ENCODE measurements at places on chromosomes 6 and 20. TPM values are rescaled to one million over a fixed set of nuclear protein-coding genes. Genes with fewer than 3 reads are reported as not detected.

The PNLDC1 gene
- 0.24 TPM for total RNA-seq

DNA sequence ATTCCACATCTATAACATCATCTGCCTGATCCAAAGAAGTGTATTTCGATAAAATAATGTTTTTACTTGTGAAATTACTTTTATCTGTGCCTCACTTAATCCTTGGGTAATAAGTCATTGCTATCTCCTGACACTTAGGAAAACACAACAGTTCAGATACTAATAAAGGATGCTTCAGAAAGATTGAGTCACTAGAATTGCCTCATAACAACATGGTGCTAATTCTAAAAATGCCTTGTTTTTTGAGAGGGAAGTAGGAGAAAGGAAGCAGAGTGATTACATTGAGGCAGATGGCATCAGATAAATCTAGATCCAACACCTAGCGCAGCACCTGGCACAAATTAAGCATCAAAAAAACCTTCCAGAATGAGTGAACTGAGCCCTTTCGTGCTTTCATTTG lies 69.0 kb downstream of the NCOA7 start:
- no peak overlapping the region for H3K4me3 ChIP-seq
- no peak for DNase-seq
- H3K36me3 ChIP-seq = peaks cover 24% of the 10 kb centered on the region
- no peak overlapping the region for H3K27ac ChIP-seq

- no peak overlapping the region for H3K4me3 ChIP-seq
- DNase-seq = no peak
- peaks cover 38% of the 10 kb centered on the region for H3K27me3 ChIP-seq
- no peak overlapping the region for H3K27ac ChIP-seq
These were observed 62.6 kb downstream of the FAM50B start for GRCh38 chr6:3911614-3912336.

DNA sequence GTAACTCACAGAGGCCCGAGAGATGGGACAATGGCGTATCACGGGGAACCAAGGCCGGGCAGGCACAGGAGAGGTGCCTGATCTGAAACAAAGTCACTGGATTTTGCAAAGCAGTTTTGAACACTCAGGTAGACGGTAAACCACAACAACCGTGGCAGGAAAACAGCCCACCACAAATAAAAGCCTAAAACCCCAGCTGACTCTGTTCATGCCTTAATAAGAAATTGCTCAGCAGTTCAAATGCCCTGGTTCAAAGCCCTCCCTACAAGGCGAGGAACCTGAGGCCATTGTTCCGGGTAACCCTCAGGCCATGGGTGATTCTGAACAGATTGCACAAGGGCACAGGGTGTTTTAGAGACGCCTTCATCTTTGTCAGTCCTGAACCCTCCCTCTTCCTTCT lies 114.2 kb downstream of the MAP3K7 start:
- H3K27ac ChIP-seq = no peak overlapping the region
- no peak overlapping the region for H3K4me3 ChIP-seq
- H3K27me3 ChIP-seq = no peaks in the 10 kb centered on the region
- no peaks in the 10 kb centered on the region for H3K36me3 ChIP-seq
- H3K4me1 ChIP-seq = peaks cover 16% of the 10 kb centered on the region
- no peak for DNase-seq

- H3K27me3 ChIP-seq = no peaks in the 10 kb centered on the region
- H3K4me1 ChIP-seq = peaks cover 20% of the 10 kb centered on the region
- H3K27ac ChIP-seq = no peak overlapping the region
- no peak overlapping the region for H3K4me3 ChIP-seq
- DNase-seq = no peak
These were observed 9.1 kb downstream of the RBCK1 start for GRCh38 chr20:416950-417800.

DNA sequence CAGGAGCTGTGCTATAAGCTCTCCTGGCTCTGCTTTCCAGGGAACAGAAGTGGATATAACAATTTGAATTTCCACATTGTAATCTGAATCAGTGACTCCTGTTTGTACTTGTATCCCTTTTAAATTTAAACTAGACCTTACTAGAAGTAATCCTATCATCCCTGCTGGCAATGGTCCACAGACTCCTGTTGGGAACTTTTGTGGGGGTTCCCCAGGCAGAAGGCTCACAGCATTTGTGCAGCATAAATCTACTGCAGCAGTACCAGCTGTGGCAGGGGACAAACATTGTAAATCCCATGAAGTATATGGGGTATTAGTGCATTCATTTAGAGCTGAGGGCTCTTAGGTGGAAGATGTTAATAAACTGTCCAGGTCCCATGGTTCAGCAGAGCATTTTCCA lies 12.0 kb upstream of the PDCD2 start:
- DNase-seq = no peak
- no peak overlapping the region for H3K27ac ChIP-seq
- no peak overlapping the region for H3K4me3 ChIP-seq
- peaks cover 4% of the 10 kb centered on the region for H3K36me3 ChIP-seq
- no peaks in the 10 kb centered on the region for H3K4me1 ChIP-seq
- H3K27me3 ChIP-seq = peaks cover 22% of the 10 kb centered on the region

DNA sequence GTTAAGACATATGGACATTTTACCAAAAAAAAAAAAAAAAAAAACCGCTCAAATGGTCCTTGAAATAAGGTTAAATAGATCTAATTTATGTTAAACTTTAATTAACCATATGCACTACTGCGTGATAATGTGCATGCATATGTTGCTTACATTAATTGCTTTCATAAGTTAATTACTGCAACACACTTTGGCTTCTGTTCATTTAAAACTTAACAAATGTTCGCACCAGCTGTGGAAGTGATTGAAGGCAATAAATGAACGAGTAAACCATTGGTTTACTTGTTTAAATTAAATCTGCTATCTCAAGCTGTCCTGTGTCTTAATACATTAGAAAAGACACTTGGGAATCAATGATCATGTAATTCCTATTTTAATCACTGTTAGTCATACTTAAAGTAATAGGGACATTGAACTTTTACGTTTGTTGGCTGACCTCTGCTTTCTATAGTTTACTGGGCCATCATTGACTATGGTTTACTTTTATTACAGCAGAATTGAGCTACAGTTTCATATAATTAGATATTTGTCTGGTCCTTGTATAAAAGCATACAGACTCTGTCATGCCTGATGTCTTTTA lies 294.7 kb downstream of the KHDC1L start:
- H3K27ac ChIP-seq = no peak overlapping the region
- H3K27me3 ChIP-seq = no peaks in the 10 kb centered on the region
- no peak overlapping the region for H3K4me3 ChIP-seq
- no peak for DNase-seq

The ECT2L gene
- total RNA-seq = not detected

The GPSM3 gene
- total RNA-seq = 185 TPM

GRCh38 chr20:25017257-25017803 lies 24.8 kb upstream of the APMAP start:
- peaks cover 91% of the 10 kb centered on the region for H3K36me3 ChIP-seq
- H3K27ac ChIP-seq = no peak overlapping the region
- peak; percentile 10 for DNase-seq
- no peaks in the 10 kb centered on the region for H3K27me3 ChIP-seq
- H3K4me3 ChIP-seq = no peak overlapping the region
- peaks cover 10% of the 10 kb centered on the region for H3K4me1 ChIP-seq

- no peak for DNase-seq
- no peaks in the 10 kb centered on the region for H3K27me3 ChIP-seq
- H3K27ac ChIP-seq = peak overlapping the region; percentile 21
- H3K36me3 ChIP-seq = peaks cover 47% of the 10 kb centered on the region
- H3K4me3 ChIP-seq = peak overlapping the region; percentile 69
These were observed 17.6 kb downstream of the PRDM1 start for GRCh38 chr6:106103728-106104109.

DNA sequence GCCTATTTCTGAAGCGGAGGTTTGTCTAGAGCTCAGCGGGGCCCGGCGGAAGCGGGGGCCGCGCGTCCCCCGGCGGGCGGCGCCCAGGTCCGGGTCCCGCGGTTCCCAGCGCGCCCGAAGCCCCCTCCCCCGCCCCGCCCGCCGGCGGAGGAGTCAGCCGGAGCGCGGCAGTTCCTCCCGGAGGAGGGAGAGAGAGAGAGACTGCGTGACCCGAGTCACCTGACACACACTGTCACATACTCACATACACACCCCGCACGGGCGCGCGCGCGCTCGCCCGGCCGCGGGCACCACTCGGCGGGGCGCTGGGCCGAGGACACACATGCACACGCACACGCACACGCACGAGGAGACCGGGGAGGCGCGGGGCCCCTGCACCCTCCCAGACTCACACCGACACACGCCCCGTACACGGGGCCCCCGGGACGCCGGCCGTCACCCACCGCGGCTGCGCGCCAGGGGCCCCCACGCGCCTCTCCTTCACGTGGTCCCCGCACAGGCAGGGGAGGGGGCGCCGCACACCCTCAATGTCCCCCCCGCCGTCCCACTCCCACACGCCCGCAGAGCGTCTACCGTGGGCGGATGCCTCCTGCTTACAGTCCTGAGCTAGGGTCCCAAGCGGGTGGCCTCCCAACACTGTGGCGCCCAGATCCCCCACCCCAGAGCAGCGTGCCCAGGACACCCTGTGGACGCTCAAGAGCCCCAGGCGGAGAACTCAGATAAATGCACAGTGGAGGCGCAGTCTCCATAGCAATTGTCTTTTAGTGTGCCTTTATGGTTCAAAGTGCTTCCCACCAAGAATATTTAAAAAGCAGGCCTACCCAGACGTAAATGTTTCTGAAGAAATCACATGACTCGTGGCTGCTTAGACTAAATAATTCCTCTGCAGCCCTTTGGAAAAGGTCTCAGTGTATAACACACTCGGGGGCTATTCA lies at the start of gene RRAGD:
Gene RRAGD (minus strand): TSS at position 203 of the 935 bp plus-strand sequence. CDS start 280 bp downstream, outside the sequence.
- H3K36me3 ChIP-seq = peaks cover 2% of the 10 kb centered on the region
- H3K4me3 ChIP-seq = peak within 1 kb of the TSS; percentile 92
- peaks cover 14% of the 10 kb centered on the region for H3K27me3 ChIP-seq
- peak; percentile 56 for DNase-seq

DNA sequence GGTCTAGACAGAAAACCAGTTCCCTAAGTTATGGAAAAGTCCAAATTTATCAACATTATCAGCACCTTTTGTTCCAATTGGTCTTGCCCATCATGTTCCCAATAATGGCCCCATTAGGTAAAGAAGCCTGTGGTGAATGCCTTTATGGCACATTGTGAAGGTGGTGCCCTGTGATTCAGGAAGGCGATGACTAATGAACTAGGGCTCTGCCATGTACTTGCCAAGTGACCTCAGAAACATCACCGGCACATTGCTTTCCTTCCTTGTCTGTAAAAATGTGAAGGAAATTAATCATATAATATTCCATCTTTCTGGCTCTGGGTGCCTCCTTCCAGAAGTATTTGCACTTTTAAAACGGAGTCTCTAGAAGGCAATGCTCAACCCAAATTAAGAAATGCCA lies 132.3 kb downstream of the UNC5CL start:
- H3K4me3 ChIP-seq = no peak overlapping the region
- H3K27me3 ChIP-seq = peaks cover 29% of the 10 kb centered on the region
- no peak overlapping the region for H3K27ac ChIP-seq
- H3K36me3 ChIP-seq = no peaks in the 10 kb centered on the region

The ZC3H12D gene
- total RNA-seq = 225 TPM

The PRL gene
- total RNA-seq = not detected

The SHLD1 gene
- total RNA-seq = 11.7 TPM

GRCh38 chr6:131258816-131259476 lies 123.7 kb downstream of the AKAP7 start:
- H3K36me3 ChIP-seq = peaks cover 2% of the 10 kb centered on the region
- H3K27me3 ChIP-seq = no peaks in the 10 kb centered on the region
- no peak overlapping the region for H3K4me3 ChIP-seq
- DNase-seq = no peak
- H3K4me1 ChIP-seq = no peaks in the 10 kb centered on the region

The FOXS1 gene
- not detected for total RNA-seq

DNA sequence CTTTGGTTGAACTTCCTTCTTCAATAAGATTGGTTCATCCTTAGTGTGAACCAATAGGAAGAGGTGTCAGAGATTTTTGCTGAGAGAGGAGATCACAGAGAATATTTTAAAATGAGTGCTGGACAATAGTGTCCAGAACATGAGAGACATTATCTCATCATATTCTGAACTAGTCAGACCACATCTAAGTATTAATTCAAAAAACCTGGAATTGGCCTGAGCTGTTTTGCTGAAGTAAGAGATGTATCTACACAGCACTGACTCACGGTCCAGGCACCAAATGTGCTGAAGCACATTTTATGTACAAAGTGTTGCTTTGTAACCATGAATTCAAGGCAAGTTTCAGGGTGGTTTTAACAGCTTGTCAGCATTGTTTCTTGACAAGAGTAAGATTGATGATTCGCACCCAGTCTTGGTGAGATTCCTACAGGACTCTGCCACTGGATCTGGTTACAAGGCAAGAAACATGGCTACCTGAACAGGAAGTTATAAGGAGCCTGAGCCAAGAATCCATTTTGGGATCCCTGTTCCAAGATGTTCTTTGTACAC lies 178.2 kb upstream of the HEY2 start:
- no peak for DNase-seq
- no peaks in the 10 kb centered on the region for H3K36me3 ChIP-seq
- no peak overlapping the region for H3K27ac ChIP-seq

DNA sequence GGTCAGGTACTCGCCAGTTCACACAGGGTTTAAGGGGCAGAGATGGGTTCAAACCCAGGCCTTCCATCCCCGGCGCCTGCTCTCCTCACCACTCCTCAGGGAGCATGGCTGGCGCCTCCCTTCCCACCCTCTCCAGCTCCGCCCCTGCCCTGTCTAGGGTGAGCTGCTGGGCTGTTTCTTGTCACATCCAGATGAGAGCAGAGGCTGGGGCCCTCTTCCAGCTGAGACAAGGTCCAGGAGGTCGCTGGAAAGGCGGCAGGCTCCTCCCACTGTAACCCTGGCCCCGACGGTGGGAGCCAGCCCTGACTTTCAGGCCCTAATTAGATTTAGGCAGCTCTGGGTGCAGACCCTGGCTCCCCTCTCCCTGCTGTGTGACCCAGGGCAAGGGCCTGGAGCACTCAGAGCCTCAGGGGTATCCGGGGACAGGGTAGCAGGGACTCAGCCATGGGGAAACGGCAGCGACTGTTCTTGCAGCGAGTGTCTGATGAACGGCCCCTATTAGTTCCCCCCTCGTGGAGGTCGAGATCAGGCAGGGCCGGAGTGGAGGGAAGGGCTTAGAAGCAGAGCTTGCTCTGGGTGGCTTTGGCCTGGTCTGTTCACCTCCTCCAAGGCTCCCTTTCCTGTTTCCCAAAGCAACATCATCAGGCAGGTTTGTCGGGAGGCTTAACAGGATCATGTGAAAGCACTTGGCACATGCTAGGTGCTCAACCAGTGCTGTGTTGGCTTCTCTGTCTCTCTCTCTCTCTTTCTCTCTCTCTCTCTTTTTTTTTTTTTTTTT lies 33.4 kb downstream of the SNAI1 start:
- no peak overlapping the region for H3K4me3 ChIP-seq
- no peaks in the 10 kb centered on the region for H3K36me3 ChIP-seq
- H3K27ac ChIP-seq = no peak overlapping the region
- H3K4me1 ChIP-seq = peaks cover 16% of the 10 kb centered on the region

The RAET1G gene
- not detected for total RNA-seq

The RAB44 gene
- 0.20 TPM for total RNA-seq
